ENCODE measurements at places on chromosomes 2 and 18.

- DNase-seq = no peak
Observed at GRCh38 chr2:30692829-30693275, 114.4 kb downstream of the CAPN13 start.

GRCh38 chr2:215812966-215813365 lies 200.4 kb downstream of the MREG start:
- no peak for DNase-seq

DNA sequence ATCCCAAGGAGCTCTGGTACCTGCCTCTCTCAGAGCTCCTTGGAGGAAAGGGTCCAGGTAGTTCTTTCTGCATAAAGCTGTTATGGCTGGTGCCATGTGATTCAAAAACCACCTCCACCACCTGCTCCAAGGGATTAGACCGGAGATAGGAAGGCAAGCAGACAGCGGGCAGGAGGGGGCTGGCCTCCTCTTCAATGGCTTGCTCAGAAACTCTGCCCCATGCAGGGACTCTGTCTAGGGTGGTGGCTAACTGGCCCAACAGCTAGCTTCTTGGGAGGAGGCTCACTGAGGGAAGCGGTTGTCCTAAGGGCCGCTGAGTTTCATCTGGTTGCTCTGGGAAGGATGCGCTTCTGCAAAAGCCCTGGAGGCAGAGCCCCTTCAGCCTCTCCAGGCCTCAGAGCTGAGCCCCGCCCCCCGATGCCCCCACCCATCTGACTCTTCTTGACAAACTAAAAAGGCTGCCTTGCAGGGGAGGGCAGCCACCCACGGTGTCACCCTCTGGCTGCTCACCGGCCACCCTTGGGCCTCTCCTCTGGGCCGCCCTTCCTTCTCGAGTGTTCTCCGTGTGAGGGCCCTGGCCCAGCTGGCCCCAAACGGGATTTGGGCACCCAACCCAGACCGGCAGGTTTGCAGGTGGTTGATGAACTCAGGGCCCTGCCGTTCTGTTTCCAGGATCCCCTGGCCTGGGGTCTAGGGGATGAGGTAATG lies 90.2 kb downstream of the MCFD2 start:
- DNase-seq = no peak

DNA sequence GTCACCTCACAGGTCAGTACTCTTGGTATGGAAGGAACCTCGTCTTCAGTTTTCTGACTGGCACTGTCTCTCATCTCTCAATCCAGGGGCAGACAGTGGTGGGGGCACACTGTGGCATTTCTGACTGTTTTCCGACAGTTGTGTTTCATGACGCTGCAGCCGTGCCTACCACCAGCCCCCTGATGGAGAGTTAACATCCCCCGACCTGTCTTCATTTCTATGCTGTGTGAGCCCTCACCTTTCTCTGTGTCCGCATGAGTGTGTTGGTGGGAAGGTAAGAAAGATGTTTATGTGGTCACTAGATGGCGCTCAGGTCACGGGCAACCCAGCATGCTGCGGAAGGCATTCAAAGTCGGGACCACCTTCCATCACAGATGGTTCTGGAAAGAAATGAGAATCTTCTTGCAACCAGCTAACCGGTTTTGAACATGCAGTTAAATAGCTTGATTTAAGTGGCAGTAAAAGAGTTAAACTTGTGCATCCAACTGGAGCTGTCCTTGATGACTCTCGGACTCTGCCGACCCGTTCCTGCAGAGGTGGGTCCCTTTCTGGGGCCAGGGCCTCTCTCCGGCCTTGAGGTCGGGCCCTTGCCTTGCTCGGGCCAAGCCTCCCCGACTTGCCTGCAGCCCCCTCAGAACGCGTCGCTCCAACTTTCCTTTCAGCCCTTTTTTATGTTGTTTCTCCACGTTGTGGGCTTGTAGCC lies 92.4 kb downstream of the DYSF start:
- DNase-seq = peak; percentile 64

DNA sequence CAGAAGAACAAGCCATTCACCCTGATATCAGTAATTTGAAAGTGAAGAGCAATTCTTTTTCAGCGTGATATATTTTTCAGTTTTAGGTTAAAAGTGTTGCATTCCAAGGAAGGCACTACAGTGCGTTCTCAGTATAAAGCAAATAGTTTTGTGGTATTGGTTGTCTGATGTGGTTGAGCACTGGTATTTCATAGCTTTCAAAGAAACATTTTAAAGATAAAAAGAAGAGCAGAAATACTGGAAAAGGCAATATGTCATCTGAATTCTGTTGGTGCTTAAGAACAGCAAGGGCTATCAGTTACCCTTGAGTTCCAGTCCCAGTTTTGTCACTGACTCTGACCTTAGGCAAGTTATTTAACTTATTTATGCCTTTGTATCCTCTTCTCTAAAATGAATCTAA lies 191.6 kb downstream of the BABAM2 start:
- no peak for DNase-seq

- peak; percentile 54 for DNase-seq
Observed at GRCh38 chr2:203225423-203226039, 13.3 kb upstream of the CYP20A1 start.

DNA sequence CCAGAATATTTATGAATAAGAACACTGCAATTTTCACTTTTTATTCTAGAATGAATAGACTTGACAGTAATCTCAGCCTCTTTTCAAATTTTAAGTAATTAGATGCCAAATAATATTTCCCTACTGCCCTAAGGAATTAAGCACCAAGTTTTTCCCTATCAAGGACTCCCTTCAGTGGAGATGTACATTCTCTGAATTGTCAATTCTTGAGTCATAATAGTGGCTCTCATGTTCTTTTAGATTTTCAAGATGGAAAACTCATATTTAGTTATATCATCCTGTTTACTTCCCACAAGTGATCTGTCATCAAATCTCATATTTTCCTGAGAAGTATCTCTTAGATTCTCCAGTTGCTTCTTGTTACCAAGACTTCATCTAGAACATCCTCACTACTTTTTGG lies 1248.9 kb upstream of the CHAC2 start:
- no peak for DNase-seq

GRCh38 chr18:54684784-54685183 lies 93.7 kb downstream of the DYNAP start:
- no peak for DNase-seq

DNA sequence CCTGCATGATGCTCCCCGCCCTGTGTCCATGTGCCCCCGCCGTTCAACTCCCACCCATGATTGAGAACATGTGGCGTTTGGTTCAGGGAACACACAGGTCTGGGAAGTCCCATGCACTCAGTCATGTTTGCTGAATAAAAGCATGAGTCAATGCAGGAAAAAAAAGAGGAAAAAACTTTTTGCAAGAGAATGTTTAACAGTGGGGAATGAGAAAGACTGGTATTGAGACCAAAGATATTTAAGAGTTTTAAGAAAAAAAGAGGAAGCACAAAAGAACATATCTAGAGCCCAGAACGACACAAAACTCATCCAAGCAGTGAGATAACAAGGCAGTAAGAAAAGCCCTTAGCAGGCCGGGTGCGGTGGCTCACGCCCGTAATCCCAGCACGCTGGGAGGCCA lies 279.2 kb upstream of the THSD7B start:
- DNase-seq = no peak

- DNase-seq = no peak
Observed at GRCh38 chr2:171237751-171238505, 77.2 kb upstream of the TLK1 start.

DNA sequence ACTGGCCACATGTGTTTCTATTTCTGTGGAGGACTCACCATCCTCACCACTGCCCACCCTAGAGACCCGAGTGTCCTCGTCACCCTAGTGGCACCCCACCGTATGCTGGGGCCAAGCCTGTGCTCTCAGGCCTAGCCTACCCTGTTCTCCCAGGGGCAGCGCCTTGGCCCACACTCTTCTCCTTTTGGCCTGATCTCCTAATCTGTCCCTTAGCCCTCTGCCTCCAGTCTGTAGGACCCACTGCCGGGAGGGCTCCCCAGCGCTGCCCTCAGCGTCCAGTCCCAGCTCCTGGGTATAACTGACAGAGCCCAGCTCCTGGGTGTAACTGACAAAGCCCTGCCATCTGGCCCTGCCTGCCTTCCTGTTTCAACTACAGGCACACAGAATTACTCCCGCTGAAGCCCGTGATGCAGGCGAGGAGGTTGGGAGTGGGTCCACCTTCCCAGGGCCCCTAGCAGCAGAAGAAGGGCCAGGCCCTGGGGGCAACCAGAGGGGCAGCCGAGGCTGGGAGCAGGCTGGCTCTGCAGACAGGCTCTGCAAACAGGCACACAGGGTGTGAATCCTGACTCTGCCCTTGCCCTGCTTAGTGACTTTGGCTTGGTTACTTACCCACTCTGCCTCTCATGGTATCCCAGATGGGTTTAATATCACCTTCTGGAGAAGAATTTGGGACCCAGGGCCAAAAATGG lies 25.6 kb upstream of the PTMA start:
- DNase-seq = no peak

DNA sequence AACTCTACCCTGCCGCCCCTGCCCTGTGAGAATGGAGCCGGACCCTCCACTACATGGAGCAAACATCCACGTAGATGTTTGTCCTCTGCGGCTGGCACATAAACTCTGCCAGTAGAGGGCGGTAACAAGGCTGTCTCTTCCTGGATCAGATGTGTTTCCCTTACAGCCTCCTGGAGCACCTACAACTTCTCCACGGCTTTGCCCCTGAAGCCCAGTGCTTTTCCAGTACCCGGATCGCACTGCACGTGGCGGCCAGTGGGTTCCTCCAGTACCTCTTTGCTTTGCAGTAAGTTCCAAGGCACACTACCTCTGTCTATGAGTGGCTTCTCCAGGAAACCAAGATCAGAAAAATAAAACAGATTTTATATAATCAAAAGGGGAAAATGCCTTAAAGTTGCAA lies 651.3 kb downstream of the DCDC2C start:
- DNase-seq = no peak

DNA sequence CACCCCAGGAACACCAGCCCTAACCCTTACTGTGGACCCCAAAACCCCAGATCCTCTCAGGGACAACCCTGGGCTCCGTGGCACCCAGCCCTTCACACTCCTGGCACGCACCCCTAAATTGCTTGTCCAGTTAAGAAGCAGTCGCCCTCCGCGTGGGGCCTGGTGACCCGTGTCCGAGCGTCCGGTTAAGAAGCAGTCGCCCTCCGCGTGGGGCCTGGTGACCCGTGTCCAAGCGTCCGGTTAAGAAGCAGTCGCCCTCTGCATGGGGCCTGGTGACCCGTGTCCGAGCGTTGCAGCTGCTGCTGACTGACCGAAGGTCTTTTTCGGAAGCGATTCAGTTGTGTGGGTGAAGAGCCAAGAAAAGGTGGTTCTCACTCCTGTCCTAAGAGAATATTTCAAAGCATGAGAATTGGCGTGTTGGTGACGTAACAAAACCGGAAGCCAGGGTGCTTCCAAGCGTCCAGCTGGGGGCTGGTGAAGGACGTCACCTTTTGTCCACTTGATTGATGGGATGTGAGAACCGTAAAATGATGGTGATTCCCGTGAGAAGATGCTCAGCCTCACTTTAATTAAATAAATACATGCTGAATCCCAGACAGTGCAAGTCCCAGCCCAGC lies 70.5 kb downstream of the KCNG2 start:
- no peak for DNase-seq

GRCh38 chr2:82819951-82820350 lies 1639.1 kb downstream of the SUCLG1 start:
- no peak for DNase-seq

DNA sequence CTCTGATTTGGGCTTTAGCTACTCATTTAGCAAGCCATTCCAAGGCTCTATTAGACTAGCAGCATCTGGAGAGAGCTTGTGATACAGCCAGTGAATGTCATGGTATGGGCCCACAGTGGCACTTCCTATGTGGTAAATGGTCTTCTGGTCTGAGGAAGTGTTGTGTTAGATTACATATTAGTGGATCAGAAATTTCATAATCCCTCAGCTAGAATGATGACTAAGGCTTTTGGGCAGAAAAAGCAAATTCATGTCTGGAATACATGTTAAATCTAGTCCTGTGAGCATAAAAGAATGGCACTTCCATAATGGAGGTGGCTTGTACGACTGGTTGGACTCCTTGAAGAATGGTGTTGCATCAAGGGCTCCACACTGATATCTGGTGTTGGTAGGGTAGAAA lies 436.8 kb upstream of the CWC22 start:
- DNase-seq = no peak

- DNase-seq = no peak
Observed at GRCh38 chr2:176755537-176756135, 457.0 kb upstream of the HNRNPA3 start.

DNA sequence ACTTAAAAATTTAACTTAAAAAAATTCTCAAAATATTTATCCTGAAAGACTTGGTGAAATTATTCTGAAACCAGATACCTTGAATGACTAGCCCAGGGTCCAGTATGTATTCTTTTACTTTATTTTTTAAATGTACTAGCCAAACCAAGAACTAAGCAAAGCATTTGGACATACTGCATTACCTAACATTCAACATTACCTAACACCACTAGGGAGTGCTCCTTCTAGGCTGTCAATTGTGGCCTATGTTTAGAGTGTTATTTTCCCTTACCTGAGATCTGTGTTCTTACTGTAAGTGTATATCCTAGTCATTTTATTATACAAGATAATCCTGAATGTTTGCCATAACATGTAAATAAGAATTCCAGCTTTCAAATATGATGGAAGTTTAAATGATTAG lies 496.6 kb downstream of the PTPRM start:
- DNase-seq = no peak

DNA sequence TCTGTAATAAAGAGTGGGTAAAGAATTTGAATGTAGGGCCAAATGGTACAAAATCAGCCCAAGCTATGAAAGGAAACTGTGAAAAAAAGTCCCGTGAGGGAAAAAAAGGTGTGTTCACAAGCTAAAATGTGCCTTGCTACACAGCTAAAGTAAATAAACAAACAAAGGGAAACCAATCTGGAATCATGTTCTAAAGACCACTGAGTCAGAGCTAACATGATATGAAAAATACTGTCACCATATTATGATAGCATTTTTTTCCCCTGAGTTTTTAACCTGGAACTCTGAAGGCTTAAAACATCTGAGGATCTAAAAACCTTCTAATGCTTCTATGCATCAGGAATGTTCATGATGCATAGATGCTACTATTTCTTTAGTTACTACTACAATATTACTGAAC lies 58.8 kb downstream of the SCN1A start:
- no peak for DNase-seq

- DNase-seq = no peak
Observed at GRCh38 chr2:217847552-217848350, 155.0 kb downstream of the TNS1 start.

GRCh38 chr2:105144152-105144940 lies 97.2 kb upstream of the GPR45 start:
- no peak for DNase-seq

DNA sequence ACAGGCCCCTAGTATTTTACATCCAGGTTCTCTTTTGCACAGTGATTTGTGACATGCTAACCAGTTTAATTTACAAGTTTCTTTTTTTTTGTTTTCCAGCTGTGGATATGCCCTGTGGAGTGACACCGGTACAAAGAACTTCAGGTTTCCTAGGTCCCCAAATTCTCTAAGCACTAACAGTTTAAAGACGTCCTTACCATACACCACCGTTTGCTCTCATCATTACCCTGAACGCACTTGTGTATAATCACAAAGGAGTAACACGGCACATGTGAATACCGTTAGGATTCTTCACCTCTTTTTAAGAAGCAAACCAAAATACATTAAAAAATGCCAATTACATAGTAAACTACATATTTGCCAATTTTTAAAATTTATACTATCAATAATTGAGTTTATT lies 853 bp downstream of the LANCL1 start:
- no peak for DNase-seq
